ENCODE measurements at places on chromosomes 2 and 18.
A peak's percentile ranks its signal among the peaks of the same experiment; 100 is the strongest.

DNA sequence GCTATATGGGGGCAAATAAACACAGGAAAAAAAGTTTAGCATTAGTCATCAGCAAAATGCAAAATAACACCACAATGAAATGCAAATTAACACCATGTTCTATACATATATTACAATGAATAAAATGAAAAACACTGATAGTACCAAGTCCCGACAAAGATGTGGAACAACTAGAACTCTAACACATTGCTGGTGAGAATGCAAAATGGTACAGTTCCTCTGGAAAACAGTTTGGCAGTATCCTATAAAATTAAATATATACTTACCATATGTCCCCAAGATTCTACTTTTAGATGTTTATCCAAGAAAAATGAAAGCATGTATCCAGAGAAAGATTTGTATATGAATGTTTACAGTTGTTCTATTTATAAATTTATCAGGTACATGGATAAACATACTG, 198.9 kb downstream of the NRXN1 start:
- DNase-seq, result no peak

- DNase-seq, result no peak
Measured at GRCh38 chr2:121825003-121825950, 69.8 kb downstream of the TSN start.

GRCh38 chr2:105553538-105554196, 154.8 kb upstream of the FHL2 start:
- no peak for DNase-seq

DNA sequence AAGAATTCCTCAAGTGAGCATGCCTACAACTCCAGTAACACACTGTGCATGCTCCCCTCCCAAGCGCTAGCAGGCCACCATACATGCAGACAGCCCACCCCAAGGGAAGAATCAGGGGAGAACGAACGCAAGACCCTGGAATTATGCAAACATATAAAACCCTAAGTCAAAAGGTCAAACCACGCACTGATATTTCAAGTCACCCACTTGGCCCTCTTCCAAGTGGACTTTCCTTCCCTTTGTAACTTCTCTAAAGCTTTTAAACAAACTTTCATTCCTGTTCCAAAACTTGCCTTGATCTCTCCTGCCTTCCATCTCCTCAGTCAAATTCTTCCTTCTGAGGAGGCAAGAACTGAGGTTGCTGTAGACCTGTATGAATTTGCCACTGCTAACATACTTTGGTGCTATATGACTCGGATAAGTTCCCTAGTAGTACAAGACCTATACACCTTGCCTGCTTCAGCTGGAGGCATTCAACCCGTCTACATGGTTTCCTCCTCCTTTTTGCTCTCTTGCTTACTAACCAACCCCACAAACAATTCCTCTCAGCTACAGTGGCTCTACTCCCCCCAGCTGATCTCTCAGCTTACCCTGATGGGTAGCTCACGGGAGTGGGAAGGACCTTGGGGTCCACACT, 11.1 kb upstream of the RPIA start:
- DNase-seq, result no peak

- DNase-seq, result no peak
Measured at GRCh38 chr18:55240978-55241377, 281.7 kb upstream of the CCDC68 start.

GRCh38 chr2:190271783-190272456, 47.7 kb downstream of the HIBCH start:
- no peak for DNase-seq

- DNase-seq, result no peak
Measured at GRCh38 chr18:13543144-13543543, 183.2 kb downstream of the FAM210A start.

- DNase-seq, result no peak
Measured at GRCh38 chr2:229417176-229417575, 146.1 kb upstream of the PID1 start.

DNA sequence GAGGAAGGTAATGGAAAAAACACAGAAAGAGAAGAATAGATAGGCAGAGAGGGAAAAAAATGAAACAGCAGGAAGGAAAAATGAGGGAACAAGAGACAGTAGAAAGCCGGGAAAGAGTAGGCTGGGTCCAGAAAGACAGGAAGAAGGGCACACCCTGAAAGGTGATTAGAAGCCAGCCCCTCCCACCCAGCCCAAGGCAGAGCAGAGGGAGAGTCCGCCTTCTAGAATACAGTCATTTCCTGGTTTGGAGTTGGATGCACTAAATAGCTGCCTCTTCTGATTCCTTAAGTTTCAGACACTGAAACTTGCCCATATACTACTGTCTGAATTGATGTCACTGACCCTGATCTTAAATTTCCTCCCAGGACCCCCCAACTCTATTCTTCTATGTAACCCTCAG, 17.9 kb upstream of the DSG3 start:
- no peak for DNase-seq

GRCh38 chr18:75010278-75010677, 198.7 kb downstream of the PTGR3 start:
- DNase-seq, result no peak

DNA sequence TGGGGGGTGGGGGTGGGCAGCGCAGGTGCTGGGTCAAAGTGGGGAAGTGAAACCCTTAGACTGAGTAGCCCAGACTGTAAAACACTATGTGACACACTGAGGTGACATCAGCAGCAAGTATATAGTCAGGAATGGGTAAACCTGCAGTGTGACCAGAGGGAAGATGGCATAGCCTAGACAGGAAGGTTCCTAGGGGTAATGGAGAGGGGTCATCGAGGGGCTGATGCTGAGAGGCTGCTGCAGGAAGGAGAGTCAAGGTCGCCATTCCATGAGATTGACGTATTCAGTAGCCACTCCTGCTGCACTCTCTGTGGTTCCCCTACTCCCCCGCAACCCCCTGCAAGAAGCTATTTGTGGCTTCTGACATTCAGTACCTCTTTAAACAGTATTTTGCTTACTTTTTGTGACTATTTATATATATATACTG, 111.7 kb downstream of the CHST9 start:
- no peak for DNase-seq

- DNase-seq, result no peak
Measured at GRCh38 chr2:232817756-232818155, 41.4 kb upstream of the KCNJ13 start.

DNA sequence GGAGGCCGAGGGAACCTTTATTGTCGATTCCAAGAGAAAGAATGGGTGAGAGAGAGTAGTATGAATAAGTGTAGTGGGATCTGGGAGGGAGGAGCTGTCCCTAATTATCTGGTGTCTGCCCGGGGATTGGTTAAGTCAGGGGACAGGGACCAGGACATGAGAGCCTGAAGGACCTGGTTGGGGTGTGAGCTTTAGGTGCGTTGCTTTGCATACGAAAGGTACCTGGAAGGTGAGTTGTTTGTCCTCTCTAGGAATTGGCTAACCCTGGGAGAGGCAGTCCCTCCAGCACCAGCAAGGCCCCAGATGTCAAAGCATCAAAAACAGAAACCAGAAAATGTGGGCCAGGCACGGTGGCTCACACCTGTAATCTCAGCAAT, 48.1 kb upstream of the RPL31 start:
- DNase-seq, result no peak

DNA sequence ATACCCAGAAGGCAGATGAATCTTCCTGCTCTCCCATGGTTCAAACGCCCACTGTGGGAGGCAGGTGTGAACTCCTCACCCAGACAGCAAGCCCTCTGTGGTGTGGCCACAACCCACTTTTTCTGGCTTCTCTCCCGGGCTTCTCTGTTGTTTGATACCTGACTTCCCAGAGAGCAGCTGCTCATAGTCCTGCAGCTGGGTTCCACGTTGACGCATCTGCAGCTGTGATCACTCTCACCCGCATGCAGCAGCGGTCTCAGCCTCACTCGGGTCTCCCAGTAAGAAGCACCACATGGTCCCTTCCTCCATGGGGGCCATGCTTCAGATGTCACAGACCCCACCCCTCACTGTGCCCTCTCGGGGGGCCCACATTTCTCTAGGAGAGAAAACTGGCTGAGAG, 3.5 kb downstream of the ASPRV1 start:
- no peak for DNase-seq

GRCh38 chr2:226423498-226423960, 376.1 kb downstream of the IRS1 start:
- peak; percentile 19 for DNase-seq

DNA sequence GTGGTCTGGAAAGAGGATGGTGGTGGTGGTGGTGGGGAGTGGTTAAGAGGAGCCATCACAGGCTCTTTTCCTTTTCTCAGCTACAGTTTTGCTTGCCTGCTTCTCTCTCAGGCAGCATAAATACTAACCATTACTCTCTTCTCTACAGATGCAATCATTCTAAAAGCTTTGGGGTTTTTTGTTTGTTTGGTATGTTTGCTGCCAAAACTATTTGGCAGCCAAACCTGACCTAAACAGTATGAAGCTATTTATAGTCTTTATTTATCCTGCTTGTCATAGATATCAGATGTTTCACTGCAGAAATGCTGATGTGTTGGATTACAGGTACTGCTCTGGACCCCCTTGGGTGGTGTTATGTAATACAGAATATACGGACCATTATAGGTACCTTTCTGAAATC, 15.3 kb downstream of the SIX3 start:
- no peak for DNase-seq

GRCh38 chr2:124333784-124334183, 308.7 kb downstream of the CNTNAP5 start:
- DNase-seq, result no peak

GRCh38 chr2:8609357-8609811, 72.5 kb upstream of the ID2 start:
- DNase-seq, result no peak

GRCh38 chr18:331221-331821, 63.5 kb upstream of the THOC1 start:
- no peak for DNase-seq

DNA sequence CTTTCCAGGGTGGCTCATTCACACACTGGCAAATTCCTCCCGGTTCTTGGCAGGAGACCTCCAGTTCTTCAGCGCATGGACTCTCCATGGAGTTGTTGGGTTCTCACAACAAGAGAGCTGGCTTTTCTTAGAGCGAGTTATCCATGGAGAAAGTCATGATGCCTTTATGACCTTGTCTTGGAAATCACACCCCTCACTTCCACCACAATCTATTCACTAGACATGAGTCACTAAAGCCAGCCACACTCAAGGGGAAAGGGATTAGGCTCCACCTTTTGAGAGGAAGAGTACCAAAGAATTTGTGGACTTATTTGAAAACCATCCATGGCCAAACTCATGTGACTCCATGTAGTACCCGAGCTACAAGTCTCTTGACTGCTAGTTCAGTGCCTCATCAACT, 160.5 kb downstream of the SETBP1 start:
- no peak for DNase-seq

DNA sequence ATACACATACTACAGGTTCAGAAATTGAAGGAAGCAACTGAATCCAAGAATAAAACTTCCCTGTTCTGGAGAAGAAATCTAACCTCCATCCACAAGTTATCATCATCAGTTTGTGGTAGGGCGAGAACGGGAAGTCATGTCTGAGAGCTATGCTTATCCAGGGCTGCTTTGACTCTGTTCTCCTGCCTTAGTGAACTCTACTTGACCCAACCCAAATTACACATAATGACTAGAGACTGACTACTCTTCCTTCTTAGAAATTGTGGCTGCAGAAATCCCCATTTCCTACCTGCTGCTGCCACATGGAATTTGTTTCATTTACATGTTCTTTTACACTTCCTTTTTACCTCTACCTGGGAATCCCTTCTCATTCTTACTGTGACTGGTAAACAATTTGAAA, 1102.6 kb upstream of the PIK3C3 start:
- no peak for DNase-seq

DNA sequence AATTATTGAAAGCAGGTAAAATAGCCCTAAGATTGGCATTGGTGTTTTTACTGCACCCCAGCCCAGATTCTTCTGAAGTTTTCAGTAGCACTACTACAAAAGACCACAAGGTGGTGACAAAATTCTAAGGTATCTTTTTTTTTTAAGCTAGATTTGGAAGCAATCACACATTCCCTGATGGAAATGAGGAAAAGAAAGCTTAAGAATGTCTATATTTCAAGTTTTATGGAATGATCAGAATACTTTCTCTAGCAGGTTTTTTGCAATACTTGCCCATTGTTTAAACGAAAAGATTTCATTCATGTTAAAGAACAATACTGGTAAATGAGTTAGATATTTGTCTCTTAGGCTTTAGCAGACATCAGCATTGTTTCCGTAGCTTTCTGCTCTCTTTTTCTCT, 32.1 kb upstream of the ZNF638 start:
- DNase-seq, result no peak

GRCh38 chr2:15460112-15460620, 101.0 kb downstream of the NBAS start:
- DNase-seq, result no peak

GRCh38 chr2:158113741-158114295, 12.1 kb downstream of the UPP2 start:
- DNase-seq, result no peak

DNA sequence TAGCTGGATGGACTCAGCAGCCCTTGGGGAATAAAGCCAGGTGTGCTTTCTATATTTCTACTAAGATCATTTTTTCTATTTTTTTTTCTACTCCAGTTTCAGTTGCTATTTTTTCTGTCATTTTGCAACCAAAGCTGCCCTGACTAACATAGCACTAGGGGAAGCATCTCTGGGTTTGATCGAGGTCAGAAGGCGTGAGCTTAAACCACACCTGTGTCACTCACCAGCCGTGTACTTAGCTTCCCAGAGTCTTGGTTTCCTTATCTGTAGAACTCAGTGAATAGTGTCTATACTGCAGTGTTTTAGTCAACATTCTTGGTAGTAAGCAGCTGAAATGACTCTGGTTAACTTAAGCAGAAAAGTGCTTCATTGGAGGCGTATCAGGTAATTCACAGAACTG, 489.6 kb upstream of the SPRED2 start:
- DNase-seq, result no peak

- DNase-seq, result no peak
Measured at GRCh38 chr18:23825978-23826405, 136.7 kb downstream of the LAMA3 start.

GRCh38 chr2:64012115-64012514, 7.1 kb downstream of the VPS54 start:
- DNase-seq, result no peak

DNA sequence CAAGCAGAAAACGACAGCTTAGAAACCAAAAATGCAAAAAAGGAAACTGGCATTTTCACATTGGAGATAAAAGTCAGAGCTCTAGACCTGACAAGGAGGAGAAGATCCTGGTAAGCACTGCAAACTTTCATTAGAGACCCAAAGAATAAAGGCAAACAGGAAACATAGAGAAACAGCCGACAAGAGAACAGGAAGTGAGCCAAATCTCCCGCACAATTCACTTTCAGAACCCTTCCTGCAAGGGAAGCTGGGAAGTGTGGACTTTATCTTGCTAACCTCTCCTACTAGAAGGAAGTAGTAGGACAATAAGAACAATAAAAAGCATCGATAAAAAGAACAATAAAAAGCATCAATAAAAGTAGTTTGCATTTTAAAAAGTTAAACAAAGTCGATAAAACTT, 417.8 kb upstream of the SPHKAP start:
- DNase-seq, result no peak

GRCh38 chr2:217789003-217789735, 213.6 kb downstream of the TNS1 start:
- peak; percentile 67 for DNase-seq

DNA sequence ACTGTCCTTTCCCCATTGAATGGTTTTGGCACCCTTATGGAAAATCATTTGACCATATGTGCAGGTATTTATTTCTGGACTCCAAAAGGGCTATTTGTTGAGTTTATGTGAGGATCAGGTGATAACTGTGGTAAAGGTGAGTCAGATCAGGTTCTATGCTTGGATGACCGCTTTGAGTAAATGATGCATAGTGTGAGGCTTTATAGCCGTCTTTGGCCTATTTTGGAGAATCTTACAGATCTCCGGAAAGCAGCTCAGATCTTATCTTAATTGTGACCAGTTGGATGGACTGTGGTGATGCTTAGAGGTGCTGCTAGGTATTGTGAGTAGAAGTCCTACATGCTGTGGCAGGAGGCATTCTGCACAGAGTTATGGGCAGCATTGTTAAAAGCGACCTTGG, 126.2 kb downstream of the METTL8 start:
- no peak for DNase-seq

Data from T-helper 9 cell (primary cell).